Stimulated activated CD8-positive, alpha-beta memory T cell treated with anti-CD3 and anti-CD28 coated beads, Interleukin-12 subunit alpha, Interleukin-12 subunit beta, amount 100 ng/mL, for 4 hours (primary cell): ENCODE measurements at places on chromosomes 3 and 15.
A peak's percentile ranks its signal among the peaks of the same experiment; 100 is the strongest.

GRCh38 chr3:72536206-72536877, 311.9 kb downstream of the SHQ1 start:
- no peak for DNase-seq

- DNase-seq, result peak; percentile 69
Observed at GRCh38 chr15:90902840-90903732, at the start of gene MAN2A2. MAN2A2 (plus strand) TSS chr15:90903302; CDS start chr15:90904208, 906 bp downstream.

DNA sequence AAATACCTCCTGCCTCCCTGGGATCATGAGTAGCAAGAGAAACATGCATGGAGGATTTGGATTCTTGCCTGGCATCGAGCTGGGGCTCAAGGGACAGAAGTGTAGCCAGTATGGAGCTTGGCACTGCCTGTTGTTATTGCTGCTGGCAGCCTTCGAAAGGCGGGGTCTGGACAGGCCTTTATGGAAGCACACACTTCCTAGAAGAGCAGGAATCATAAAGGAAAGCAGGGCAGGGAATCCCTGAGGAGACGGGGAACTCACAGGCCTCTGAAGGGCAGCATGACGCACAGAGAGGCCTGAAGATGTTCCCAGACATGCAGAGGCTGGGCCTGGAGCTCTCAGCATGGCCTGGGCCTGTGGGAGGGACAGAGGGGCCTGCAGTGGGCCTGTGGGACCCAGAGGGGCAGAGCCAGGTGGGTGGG, 18.6 kb upstream of the SLC41A3 start:
- no peak for DNase-seq

DNA sequence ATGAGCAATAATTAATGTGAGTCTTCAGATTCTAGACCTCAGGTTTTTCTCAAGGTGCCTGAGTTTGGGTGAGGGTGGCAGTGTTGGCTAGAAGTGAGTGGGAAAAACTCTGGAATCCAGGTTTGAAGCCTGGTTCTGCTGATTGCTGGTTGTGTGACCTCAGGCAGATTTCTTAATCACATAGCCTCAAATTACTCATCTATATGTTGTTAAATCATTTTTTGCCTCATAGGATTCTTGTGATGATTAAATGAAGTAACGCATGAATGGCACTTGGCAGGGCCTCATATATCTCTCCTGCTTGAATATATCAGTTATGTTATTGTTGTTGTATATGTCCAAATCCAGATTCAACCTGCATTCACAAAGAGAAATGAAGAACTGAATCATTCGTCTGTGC, 60.5 kb downstream of the NR2F2 start:
- DNase-seq, result no peak

- no peak for DNase-seq
Observed at GRCh38 chr15:55977231-55977630, 16.2 kb downstream of the NEDD4 start.

DNA sequence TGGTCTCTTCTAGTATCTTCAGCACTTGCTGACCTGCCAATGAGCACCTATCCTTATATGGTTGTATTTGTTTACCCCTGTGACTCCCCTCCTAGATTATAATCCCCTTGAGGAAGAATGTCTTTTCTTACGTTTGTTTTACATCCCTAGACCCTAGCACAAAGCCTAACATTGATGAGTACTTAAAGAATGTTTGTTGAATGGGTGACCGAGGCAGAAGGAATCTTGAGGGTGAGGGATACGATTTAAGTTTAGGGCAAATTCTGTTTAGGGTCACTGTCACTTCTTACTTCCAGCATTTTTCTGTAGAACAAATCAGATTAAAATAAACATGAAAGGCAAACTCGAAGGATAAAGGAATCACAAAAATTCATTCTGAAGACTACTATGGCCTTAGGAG, 80.9 kb upstream of the FAM98B start:
- no peak for DNase-seq

- no peak for DNase-seq
Observed at GRCh38 chr15:79844221-79844620, 52.6 kb downstream of the MTHFS start.

DNA sequence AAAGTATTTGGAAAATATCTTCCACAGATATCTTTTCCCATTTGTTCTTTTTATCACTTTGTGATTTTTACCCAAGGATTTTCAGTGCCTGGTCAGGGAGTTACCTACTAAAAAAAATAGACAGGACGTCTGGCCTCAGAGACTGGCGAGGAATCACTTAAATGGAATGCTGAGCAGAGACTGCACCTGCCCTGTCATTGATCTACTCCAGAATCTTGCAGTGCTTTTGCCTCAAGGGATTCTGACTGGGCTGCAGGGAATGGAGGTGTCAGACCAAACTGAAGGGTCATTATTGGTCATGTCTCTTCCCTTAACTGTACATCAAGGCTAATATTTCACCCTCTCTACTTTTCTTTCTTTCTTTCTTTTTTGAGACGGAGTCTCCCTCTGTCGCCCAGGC, 12.1 kb upstream of the RYR3 start:
- DNase-seq, result no peak

- peak; percentile 47 for DNase-seq
Observed at GRCh38 chr15:69576035-69576526, 123.5 kb downstream of the RPLP1 start.

GRCh38 chr3:54212723-54213122, 90.4 kb downstream of the CACNA2D3 start:
- no peak for DNase-seq

DNA sequence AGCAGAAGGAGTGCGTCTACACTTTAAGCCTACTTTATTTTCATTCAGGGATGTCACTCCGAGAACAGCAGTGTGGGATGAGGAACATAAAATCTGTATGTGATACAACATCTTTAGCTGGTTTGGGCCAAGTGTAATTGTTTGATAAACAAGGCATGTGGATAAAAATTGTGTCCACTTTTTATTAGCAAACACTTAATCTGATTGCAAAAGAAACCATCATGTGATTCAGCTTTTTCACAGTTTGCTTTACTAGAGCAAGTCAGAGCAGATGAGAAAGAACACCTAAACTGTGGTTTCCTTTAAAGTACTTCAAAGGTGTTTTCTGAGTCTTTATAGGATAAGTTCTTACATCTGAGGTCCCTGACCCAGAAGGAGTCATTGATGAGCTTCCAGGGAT, 237.9 kb downstream of the THSD4 start:
- DNase-seq, result no peak

GRCh38 chr3:100802126-100802525, 92.8 kb downstream of the TFG start:
- DNase-seq, result no peak

- DNase-seq, result no peak
Observed at GRCh38 chr3:46756642-46757041, 39.0 kb upstream of the PRSS50 start.

DNA sequence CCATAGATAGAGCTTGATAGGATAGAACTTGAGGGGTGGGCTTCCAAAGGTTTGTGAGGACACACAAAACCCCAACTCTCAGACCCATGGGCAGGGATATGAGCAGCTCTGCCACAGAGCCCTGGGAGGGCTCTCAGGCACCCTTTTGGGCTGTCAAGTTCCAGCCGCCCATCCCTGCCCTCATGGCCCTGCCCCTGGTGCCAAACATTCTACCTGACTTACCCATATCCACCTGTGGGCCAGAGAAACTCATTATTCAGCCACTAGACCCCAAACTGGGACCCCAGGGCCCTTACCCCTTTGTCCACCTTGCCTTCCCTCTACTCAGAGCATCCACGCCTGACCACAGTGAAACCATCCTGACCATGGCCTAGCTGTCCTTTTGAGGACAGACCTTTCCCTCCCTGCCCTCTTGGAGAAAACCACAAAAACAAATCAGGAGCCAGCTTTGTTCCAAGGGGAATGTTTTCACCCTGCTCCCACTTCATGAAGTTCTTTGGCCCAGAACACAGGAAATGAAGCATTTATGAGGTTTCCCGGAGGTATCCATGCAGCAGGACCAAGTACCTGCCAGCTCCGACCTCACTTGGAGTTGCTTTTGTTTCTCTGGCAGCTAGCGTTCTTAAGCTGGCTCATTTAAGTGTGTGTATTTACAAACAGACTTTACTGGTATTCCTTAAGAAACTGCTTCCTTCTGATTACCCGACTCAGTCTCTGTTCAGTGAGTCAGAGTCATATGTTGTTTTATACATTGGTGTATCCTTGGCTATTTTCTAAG, 34.2 kb upstream of the GALNT15 start:
- DNase-seq, result no peak

- DNase-seq, result no peak
Observed at GRCh38 chr3:73259291-73259690, 197.8 kb downstream of the EBLN2 start.

DNA sequence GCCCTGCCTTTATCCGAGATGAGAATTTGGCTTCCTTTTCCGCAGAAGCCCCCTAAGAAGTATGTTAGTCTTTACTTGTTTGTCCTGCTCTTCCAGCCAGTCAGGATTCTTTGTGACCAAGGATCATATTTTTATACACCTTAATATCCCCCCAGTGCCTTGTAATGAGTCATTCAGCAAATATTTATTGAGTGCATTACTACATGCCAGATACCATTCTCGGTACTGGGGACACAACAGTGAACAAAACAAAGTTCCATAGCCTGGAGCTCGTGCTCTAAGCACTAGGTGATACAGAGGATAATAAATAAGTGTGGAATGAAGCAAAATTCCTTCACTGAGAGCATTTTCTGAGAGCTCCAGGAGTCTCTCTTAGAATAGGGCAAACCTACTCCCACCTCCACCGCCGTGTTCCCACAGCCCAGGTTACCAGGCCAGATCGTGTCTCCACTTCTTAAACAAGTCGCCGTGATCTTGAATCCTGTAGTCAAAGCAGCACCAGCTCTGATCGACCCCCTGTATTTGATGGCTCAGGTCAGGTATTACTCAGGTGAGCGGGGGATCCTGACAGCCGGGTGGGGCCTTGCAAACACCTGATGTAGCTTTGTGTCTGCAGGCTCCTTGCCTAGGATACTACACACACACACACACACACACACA, 18.5 kb downstream of the TTC21A start:
- DNase-seq, result no peak

- no peak for DNase-seq
Observed at GRCh38 chr3:43413676-43414368, 127.5 kb downstream of the SNRK start.

- DNase-seq, result no peak
Observed at GRCh38 chr3:42440924-42441323, 30.5 kb upstream of the LYZL4 start.

DNA sequence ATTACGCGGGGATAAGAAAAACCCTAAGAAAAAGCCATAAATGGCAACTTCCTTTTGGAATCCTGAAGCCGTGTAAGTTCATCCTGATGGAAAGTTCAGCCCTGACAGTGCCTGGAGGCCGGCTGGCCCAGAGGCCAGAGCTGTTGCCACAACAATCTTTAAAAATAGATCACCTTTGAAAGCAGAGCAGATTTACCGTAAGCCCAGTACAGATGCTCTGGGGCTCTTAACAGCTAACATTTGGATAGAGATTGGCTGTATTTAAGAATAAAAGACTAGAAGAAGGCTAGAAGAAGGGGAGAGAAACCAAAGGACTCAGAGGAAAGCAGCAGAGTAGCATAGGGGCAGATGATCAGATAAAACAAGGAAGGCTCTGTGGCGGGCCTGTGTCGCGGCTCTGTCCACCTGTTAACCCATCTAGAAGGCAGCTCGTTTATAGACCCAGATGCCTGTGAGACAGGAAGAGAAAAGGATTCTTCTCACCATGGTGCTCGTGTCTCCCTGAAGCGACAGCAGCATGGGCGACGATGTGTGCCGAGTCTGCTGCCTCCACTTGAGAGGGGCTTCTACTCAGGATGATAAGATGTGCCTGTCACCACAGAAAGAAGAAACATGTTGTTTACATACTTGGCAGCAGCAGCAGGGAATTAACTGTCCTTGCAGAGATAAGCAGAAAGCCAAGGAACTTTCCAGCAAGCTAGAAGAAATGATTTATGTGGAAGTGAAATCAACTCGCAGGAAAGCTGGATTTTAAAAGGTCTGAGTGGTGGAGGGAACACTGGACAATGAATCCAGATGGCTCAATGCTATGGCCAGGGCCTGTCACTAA, 69.9 kb downstream of the SYNM start:
- DNase-seq, result no peak
